NCI-H510A treated with DMSO at 0.1 percent for 48 hours (cell line): ENCODE measurements at places on chromosomes 12 and 14.

DNA sequence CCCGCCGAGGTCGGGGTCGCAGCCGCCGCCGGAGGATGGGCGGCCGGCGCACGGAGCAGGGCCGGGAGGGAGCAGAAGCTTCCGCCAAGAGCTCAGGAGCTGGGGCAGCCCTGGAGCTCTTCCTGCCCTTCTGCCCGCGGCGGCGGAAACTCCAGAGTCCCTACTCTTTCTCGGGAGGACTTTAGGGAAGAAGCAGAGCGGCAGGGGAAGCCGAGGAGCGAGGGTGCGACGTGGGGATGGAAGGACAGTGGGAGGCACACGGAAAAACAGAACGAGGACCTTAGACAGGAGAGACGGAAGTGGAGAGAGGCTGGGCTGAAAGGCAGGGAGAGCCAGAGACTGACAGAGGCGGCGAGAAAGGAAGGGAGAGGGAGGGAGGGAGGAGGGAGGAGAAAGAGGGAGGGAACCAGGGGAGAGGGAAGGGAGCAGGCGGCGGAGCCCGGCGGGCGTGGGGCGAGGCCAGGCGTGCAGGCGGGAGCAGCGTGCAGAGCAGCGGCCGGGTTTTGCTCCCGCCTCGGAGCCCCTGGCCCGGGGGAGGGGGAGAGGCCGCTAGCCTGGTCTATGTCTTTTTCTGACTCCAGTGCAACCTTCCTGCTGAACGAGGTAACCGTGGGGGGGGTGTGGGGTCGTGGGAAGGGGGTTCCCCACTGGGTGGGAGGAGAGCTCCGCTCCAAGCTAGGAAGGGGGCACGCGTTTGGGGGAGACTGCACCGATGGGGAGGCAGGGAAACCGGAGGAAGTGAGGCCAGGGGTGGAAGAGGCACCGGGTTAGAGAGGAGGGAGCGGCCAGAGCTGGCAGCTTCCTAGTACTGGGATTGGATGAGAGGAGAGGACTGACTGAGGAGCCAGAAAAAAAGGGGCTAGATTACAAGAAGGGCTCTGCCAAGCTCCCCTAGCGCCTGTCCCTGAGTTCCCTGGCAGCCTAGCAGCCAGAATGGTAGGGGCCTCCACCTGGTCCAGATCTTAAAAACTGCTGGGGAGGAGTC, 2.9 kb upstream of the CACNB3 start:
- DNase-seq = peak; percentile 82

- DNase-seq = no peak
These were observed 30.6 kb downstream of the RESF1 start for GRCh38 chr12:31989571-31990362.

DNA sequence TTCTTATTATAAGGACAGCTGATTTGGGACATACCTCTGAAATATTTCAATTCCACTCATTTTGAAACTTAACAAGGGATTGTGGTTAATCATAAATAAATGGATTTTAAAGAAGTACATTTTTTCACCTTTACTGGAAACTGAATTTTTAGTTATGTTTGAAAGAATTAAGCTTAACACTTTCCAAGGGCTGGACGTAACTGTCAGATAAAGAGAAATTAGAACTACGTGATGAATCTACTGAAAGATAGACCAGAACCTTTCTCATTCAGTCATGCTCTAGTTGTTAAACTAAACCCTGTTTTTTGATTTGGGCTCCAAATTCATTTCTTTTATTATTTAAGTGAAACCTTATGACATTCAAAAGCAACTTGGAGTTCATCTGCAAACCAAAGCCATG, 1892.1 kb upstream of the SEL1L start:
- no peak for DNase-seq

- peak; percentile 56 for DNase-seq
These were observed 4.0 kb upstream of the TESPA1 start for GRCh38 chr12:54988402-54989054.

DNA sequence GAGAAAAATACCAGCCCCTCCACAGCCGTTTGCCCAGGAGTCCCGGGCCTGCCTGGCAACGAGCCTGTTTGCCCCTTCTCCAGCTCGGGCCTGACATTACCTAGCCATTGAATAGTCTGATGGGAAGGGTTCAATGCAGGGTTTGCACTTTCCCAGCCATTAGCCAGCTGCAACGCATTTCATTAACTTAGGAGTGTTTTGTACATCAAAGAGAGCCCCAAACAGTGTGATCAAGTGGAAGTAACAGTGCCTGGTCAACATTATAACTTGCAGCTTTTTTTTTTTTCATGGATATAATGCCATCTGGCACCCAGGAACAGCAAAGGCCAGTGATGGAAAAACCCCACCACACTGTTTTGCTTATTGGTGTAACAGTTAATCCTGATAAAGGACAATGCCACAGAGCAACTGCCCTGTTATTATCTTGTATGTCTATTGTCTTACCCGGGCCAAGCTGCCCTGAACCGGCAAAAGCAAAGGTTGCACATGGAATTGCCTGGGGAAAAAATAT, 38.0 kb downstream of the BTG1 start:
- DNase-seq = peak; percentile 47

GRCh38 chr12:4450551-4451112, 5.0 kb upstream of the FGF6 start:
- no peak for DNase-seq

- no peak for DNase-seq
These were observed 39.6 kb upstream of the CCDC198 start for GRCh38 chr14:57533214-57533613.

- DNase-seq = peak; percentile 73
These were observed 390.7 kb downstream of the C12orf75 start for GRCh38 chr12:105721051-105721825.

DNA sequence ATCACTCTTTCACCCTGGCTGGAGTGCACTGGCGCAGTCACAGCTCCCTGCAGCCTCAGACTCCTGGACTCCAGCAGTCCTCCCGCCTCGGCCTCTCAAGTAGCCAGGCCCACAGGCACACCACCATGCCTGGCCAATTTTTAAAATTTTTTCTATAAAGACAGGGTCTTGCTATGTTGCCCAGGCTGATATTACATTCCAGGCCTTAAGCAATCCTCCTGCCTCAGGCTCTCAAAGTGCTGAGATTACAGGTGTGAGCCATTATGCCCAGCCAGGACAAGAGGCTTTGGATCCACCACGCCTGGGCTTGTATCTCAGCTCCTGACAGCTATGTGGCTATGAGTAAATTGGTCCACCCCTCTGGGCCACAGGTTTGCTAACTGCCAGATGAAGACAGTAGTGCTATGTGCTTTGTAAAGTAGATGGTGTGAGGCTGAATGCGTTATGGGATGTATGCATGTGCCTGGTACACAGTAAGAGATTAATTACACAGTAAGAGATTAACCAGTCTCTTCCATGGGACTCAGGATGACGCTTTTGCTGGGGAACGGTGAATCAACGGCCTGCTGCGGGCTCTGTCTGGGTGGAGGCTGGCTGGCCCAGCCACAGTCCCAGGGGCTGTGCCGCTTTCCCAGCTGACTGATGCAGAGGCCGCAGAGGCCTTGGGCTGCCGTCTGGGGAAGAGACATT, 53.3 kb upstream of the NCOR2 start:
- DNase-seq = no peak

GRCh38 chr12:53973236-53974042, 513 bp downstream of the HOXC11 start:
- DNase-seq = no peak

GRCh38 chr14:60085085-60085484, 6.6 kb upstream of the PCNX4 start:
- no peak for DNase-seq

- DNase-seq = no peak
These were observed 70.4 kb downstream of the RCOR1 start for GRCh38 chr14:102662636-102663430.

DNA sequence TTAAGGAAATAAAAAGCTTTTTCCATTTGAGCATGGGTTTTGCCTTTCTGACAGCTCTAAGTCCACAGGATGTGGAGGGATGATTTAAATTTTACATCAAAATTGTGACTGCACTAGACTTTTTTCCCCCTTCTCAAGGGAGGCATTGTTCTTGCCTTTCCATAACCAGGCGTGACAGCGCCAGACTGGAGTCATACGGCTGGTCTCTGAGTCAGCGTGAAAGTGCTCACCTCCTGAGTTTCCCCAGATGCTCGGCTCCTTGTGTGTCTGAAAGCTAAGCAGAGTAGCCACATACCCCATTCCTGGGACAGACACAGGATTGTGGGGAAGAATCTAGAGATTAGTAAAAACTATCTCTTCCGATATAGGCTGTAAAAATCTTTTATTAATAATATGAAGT, 43.1 kb downstream of the SOX5 start:
- no peak for DNase-seq

DNA sequence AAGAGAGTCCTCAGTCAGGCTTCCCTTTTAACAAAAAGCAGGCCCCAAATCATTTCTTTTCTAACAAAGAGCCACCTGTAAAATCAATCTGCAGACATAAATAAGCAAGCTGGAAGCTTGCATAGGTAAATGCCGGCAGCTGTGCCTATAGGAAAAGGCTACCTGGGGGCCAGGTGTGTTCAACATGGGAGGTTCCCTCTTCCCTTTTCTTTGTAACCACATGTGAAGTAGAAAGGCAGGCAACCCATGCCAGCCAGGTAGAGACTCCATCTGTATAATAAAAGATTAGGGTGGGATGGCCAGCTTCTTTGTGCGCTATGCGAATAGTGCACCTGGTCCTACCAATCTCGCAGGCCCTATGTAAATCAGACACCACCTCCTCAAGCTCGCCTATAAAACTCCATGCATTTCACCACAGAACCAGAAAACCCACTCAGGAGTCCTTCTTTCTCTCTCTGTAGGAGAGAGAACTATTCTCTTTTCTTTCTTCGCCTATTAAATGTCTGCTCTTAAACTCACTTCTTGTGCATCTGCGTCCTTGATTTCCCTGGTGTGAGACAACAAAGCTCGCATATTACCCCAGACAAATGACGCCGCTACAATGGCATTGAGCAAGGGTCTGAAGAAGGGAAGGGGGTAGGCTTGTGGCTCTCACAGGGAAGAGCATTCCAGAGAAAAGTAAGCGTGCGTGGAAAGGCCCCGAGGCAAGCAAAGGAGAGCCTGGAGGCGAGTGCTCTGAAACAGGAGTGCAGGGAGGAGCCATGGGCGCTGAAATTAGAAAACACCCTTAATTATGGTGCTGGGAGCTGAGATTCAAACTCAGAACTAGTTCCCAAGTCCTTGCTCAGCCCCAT, 67.2 kb downstream of the TTC9 start:
- DNase-seq = peak; percentile 42

- no peak for DNase-seq
These were observed 4.4 kb upstream of the HCFC2 start for GRCh38 chr12:104059963-104060362.

- DNase-seq = no peak
These were observed 235.9 kb upstream of the NOVA1 start for GRCh38 chr14:26833621-26834176.

DNA sequence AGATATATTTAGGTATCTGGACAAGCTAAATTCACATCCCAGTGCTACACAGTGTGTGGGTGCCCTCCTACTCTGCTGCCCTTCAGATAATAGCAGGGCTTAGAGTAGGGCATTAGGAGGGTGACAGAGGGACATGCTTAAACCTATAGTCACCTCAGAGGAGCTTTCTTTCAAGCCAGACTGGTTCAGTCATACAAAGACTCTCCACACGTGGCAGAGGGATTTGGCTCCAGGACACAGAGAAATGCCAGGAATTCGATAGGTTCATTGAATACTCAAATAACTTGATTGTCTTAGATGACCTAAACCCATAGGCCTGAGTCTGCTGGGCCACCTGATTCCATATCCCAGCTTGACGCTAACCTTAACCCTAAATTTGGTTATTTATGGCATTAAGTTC, 163.5 kb downstream of the TPH2 start:
- DNase-seq = no peak

DNA sequence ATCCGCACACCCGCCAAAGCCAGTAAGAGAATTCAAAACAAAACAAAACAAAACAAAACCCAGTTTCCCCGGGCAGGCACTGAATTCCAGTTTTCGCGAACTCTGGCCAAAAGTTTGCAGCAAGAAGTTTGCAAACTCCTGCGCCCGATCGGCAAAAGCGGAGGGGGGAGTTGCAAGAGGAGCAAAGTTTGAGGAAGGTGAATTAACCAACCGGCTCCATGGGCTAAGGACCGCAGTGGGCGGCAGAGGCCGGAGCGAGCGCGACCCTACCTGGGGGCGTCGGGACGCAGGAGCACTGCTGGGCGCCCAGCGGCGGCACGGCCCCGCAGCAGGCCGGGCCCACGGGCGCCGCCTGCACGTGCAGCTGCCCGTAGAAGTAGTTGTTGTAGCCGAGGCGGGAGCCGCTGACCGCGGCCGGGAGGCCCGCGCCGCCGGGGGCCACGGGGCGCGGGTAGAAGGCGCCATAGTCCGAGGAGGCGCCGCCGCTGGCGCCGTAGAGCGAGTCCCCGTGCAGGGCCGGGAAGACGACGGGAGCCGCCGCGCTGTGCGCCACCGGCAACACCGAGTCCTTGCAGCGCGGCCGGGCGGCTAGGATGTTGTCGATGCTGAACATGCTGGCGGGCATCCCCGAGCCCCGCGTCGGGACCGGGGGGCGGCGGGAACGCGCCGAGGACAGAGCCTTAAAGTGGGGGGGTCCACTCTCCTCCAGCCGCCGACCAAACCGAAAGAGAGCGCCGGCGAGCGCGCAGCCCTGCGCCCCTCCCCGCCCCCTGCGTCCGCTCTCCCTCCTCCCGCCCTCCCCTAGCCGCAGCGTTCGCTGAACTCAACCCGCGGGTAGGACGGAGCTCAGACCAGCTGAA, at the start of gene GSC:
Gene GSC (minus strand): TSS at position 723 of the 860 bp plus-strand sequence. CDS start 98 bp downstream, at position 625.
- peak; percentile 44 for DNase-seq

- no peak for DNase-seq
These were observed 24.8 kb upstream of the NOVA1 start for GRCh38 chr14:26622611-26623010.

DNA sequence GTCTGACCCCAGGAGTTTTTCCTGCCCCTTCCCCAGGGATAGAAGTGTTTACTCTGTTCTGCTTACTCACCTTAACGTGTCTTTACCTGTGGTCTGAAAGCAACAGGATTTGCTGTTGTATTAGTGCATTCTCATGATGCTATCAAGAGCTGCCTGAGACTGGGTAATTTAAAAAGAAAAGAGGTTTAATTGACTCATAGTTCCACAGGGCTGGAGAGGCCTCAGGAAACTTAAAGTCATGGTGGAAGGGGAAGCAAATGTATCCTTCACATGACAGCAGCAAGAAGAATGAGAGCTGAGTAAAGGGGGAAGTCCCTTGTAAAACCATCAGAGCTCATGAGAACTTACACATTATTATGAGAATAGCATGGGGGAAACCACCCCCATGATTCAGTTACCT, 240.4 kb downstream of the SNAPC1 start:
- DNase-seq = no peak

DNA sequence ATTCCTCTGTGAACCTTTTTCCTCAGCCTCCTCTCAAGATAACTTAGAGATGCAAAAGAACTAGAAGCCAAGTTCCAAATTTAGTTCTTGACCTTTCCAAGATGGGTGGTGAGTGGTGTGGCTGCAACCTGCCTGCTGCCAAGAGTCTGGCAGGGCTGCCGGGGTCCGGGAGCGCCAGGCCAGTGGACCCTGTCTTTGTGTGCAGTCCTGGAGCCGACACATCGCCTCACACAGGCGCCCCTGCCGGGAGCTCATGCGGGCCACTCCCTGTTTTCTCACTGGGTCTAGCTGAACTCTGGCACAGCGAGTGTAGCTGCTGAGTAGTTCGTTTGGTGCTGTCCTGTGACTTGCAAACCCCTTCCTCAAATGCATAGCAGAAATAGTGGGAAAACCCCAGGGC, 84.9 kb downstream of the CACNA1C start:
- no peak for DNase-seq
